Prostate gland (tissue), 2 donors: ENCODE measurements at places on chromosomes 16 and 17.

- H3K27me3 ChIP-seq: no peaks in the 10 kb centered on the region
- H3K4me3 ChIP-seq: no peak overlapping the region
- H3K27ac ChIP-seq: no peak overlapping the region
- no peaks in the 10 kb centered on the region for H3K4me1 ChIP-seq
- DNase-seq: peak; percentile 46
- no peaks in the 10 kb centered on the region for H3K36me3 ChIP-seq
Observed at GRCh38 chr17:31274252-31274651, 22.8 kb downstream of the OMG start.

DNA sequence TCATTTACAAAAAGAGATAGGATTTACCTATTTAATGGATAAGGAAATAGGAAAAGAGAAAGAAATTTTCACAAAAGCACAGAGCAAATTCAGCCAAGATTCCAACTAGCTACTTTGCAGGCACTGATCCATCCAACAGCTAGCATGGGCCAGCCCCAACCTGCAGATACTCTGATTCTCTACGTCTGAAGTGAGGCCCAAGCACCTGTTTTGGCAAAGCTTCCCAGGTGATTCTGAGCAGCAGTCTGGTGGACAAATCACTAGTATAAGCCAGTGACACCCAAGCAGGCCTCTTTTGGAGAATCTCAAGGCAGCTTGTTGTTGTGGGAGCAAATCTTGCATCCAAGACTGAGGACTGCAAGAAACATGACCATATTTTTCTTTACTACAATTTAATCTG lies 20.9 kb upstream of the CALB2 start:
- no peak overlapping the region for H3K27ac ChIP-seq
- no peak for DNase-seq
- no peak overlapping the region for H3K4me3 ChIP-seq
- no peaks in the 10 kb centered on the region for H3K4me1 ChIP-seq

- peaks cover 8% of the 10 kb centered on the region for H3K4me1 ChIP-seq
- H3K36me3 ChIP-seq: no peaks in the 10 kb centered on the region
- no peaks in the 10 kb centered on the region for H3K27me3 ChIP-seq
- no peak overlapping the region for H3K4me3 ChIP-seq
- H3K27ac ChIP-seq: peak overlapping the region; percentile 79
Observed at GRCh38 chr16:48537275-48537674, 72.7 kb downstream of the N4BP1 start.

DNA sequence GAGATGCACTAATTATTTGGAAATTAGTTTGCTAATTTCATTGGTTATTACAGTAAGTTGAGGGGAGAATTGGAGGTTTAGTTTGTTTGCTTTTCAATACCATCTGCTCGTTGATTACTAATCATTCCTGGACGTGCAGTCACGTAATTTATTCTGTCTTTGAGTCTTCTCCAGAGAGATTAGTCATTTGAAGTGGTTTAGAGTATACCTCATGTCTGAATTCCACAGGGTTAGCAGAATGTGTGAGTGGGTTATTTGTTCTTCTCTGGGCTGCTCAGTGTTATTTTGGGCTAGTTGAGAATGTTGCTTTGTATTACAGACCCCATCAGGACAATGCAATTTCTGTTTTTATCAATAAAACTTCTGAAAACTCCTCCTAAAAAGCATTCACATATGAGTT lies 265.0 kb downstream of the RBFOX1 start:
- no peak overlapping the region for H3K27ac ChIP-seq
- H3K36me3 ChIP-seq: no peaks in the 10 kb centered on the region
- H3K27me3 ChIP-seq: no peaks in the 10 kb centered on the region
- H3K4me3 ChIP-seq: no peak overlapping the region
- H3K4me1 ChIP-seq: no peaks in the 10 kb centered on the region
- no peak for DNase-seq

DNA sequence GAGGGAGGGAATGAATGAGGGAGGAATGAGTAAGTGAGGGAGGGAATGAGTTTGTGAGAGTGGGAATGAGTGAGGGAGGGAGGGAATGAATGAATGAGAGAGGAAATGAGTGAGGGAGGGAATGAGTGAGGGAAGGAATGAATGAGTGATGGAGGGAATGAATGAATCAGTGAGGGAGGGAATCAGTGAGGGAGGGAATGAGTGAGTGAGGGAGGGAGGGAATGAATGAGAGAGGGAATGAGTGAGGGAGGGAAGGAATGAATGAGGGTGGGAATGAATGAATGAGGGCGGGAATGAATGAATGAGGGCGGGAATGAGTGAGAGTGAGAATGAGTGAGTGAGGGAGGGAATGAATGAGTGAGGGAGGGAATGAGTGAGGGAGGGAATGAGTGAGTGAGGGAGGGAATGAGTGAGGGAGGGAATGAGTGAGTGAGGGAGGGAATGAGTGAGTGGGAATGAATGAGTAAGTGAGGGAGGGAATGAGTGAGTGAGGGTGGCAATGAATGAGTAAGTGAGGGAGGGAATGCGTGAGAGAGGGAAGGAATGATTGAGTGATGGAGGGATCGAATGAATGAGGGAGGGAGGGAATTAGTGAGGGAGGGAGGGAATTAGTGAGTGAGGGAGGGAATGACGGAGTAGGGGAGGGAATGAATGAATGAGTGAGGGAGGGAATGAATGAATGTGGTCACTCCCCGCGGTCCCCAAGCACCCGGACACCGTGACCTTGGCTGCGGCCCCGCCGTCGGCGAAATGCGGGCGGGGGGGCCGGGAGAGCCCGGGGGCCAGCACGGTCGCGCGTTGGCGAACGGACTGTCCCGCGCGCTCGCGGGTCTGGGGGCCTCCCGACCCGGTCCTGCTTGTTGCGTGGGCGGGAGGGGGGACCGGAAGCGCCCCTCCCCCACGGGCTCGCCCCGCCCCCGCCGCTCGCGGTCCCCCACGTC lies 1.1 kb upstream of the UBE2I start:
- no peaks in the 10 kb centered on the region for H3K36me3 ChIP-seq
- H3K4me1 ChIP-seq: peaks cover 15% of the 10 kb centered on the region
- DNase-seq: no peak
- H3K27me3 ChIP-seq: no peaks in the 10 kb centered on the region
- peak overlapping the region; percentile 96 for H3K27ac ChIP-seq

- H3K27ac ChIP-seq: no peak overlapping the region
- H3K4me1 ChIP-seq: no peaks in the 10 kb centered on the region
- no peak for DNase-seq
Observed at GRCh38 chr17:63024716-63025115, 58.7 kb downstream of the TANC2 start.

GRCh38 chr16:66947302-66948065 lies 12.2 kb downstream of the CES2 start:
- H3K27me3 ChIP-seq: no peaks in the 10 kb centered on the region
- H3K4me3 ChIP-seq: peak overlapping the region; percentile 41
- H3K36me3 ChIP-seq: no peaks in the 10 kb centered on the region
- H3K27ac ChIP-seq: no peak overlapping the region

GRCh38 chr16:23575834-23576233 lies 18.3 kb downstream of the UBFD1 start:
- H3K36me3 ChIP-seq: peaks cover 4% of the 10 kb centered on the region
- H3K4me3 ChIP-seq: no peak overlapping the region
- no peak overlapping the region for H3K27ac ChIP-seq
- H3K4me1 ChIP-seq: no peaks in the 10 kb centered on the region
- no peaks in the 10 kb centered on the region for H3K27me3 ChIP-seq

DNA sequence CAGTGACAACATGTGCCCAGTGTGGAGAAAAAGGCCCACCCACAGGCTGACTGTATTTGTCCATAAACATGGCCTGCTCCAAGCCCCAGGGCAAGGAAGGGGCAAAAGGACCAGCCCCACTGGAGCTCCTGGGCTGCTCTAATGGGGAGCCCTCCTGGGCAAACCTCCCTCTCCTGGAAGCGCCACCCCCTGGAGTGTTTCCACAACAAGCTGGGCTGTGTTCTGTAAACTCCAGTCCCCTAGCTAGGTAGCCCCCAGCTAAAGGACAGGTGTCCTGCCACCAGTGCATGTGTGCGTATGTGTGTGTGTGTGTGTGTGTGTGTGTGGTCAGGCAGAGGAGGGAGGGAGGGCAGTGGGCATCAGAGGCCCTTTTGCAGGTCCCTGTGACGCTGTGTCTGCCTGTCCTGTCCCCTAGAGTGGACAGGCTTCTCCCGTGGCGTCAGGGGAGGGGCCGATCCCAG lies 11.3 kb upstream of the STAC2 start:
- no peaks in the 10 kb centered on the region for H3K4me1 ChIP-seq
- no peak for DNase-seq
- no peaks in the 10 kb centered on the region for H3K36me3 ChIP-seq
- no peaks in the 10 kb centered on the region for H3K27me3 ChIP-seq
- no peak overlapping the region for H3K27ac ChIP-seq

DNA sequence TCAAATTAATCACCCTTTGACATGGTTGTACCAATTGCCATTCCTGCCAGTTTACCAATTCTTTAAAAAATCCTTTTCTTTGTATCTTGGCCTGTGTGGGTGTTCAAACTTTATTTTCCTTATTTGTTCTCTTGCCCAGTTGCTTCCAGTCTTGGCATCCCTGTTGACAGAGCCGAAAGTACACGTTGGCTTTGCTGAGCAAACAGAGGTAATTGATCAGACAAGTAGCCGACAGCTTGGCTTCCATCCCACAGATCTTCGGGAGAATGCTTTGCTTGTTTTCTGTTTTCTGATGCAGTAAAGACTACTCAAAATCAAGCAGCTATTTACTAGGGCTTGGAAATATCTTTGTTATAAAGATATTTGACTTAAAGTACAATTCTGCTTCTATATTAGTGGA lies 506.8 kb upstream of the SALL1 start:
- DNase-seq: peak; percentile 74
- no peaks in the 10 kb centered on the region for H3K27me3 ChIP-seq
- no peak overlapping the region for H3K4me3 ChIP-seq

- H3K4me1 ChIP-seq: peaks cover 8% of the 10 kb centered on the region
- H3K27ac ChIP-seq: peak overlapping the region; percentile 79
- no peak for DNase-seq
- H3K36me3 ChIP-seq: no peaks in the 10 kb centered on the region
Observed at GRCh38 chr16:73069581-73070262, 21.8 kb upstream of the ZFHX3 start.

GRCh38 chr17:65345261-65346005 lies 208.3 kb downstream of the RGS9 start:
- DNase-seq: no peak
- H3K36me3 ChIP-seq: no peaks in the 10 kb centered on the region
- H3K4me1 ChIP-seq: no peaks in the 10 kb centered on the region
- H3K27ac ChIP-seq: no peak overlapping the region

DNA sequence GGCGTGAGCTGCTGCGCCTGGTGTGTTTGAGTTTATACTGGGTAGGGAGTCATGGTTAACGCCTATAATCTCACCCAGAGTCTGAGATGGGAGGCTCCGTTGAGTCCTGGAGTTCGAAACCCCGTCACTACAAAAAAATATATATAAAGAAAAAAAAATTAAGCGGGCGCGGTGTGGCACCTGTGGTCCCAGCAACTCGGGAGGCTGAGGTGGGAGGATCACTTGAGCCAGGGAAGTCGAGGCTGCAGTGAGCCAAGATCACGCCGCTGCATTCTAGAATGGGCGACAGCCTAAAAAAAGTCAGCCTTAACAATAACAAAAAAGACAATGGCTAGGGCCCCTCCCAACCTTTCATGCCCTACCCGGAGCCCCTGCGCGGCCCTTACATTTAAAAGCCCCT lies 17.2 kb upstream of the PRR14 start:
- H3K27me3 ChIP-seq: no peaks in the 10 kb centered on the region
- peak overlapping the region; percentile 85 for H3K27ac ChIP-seq
- H3K4me1 ChIP-seq: no peaks in the 10 kb centered on the region
- no peak for DNase-seq
- no peaks in the 10 kb centered on the region for H3K36me3 ChIP-seq

DNA sequence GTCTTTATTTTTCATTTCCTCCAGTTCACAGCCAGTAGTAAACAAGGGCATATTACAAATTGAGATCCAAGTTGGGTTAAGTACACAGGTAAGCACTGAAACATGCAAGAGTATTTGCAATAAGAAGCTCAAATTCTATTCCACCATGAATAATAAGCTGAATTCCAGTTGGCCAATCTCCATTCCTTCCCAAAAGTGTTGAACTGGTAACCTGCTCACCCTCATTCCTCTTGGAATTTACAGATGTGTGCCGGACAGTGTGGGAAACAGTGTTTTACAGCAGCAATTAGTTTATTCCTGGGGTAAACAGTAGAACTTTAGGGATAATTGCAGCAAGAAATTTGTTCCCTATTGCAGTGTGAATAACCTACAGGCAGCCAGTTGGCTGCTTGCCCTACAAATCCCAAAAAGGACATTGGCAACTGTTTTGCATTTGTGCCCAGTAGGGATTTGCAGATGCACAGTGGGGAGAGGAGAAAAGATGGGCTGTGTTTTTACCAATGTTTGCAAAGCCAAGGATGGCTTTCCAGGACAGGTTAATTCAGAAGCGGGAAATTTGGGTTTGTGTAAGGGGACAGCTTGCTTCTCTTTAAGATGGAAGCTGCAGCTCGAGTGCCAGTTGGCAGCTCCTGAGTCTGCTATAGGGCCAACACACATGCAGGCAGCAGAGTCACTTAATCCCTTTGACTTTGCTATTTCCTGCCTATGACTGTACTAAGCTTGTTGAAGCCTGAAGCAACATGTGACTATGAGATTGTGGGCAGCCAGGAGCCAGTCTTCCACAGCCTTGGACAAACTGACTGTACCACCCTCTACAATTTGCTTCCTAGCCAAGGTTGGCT lies 318.9 kb downstream of the MAP2K6 start:
- no peaks in the 10 kb centered on the region for H3K4me1 ChIP-seq
- H3K36me3 ChIP-seq: no peaks in the 10 kb centered on the region
- no peak overlapping the region for H3K27ac ChIP-seq
- no peaks in the 10 kb centered on the region for H3K27me3 ChIP-seq
- no peak overlapping the region for H3K4me3 ChIP-seq

DNA sequence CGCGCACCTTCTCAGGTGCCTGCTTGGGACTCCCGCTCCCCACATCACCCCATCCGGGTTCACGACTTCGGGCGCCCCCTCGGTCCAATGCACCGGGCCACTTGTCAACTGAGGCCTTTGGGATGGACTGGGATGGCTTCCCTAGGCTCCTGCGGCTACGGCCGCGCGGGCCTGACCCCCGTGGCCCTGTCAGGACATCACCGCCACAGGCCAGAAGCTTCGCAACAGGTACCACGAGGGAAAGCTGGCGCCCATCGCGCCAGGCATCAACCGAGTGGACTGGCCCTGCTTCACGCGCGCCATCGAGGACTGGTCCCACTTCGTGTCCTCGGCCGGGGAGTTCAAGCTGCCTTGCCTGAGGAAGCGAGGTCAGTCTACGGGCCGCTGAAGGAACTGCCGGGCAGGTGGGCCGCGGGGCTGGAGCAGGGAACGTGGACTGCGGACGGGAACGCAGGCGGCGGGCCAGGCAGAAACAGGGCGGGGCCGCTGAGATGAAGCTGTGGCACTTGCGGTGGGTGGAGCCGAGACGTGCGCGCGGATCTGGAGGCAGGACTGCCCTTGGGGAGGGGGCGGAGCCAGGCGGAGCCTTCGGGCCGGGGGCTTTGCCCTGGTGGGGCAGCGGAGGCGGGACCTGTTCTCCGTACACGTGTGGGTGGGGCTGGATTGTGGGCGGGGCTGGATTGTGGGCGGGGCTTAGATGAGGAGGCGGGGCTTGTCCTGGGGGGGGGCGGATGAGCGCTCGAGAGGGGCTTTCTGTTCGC lies 13.7 kb upstream of the CNGB1 start:
- DNase-seq: peak; percentile 85
- peak overlapping the region; percentile 66 for H3K27ac ChIP-seq
- H3K4me1 ChIP-seq: no peaks in the 10 kb centered on the region
- no peaks in the 10 kb centered on the region for H3K27me3 ChIP-seq
- peak overlapping the region; percentile 35 for H3K4me3 ChIP-seq
